ENCODE measurements at places on chromosomes 16 and 17.

GRCh38 chr17:10042589-10043244 lies 137.6 kb upstream of the RCVRN start:
- DNase-seq, result no peak

GRCh38 chr17:76982408-76983074 lies 114.3 kb downstream of the MGAT5B start:
- DNase-seq, result no peak

DNA sequence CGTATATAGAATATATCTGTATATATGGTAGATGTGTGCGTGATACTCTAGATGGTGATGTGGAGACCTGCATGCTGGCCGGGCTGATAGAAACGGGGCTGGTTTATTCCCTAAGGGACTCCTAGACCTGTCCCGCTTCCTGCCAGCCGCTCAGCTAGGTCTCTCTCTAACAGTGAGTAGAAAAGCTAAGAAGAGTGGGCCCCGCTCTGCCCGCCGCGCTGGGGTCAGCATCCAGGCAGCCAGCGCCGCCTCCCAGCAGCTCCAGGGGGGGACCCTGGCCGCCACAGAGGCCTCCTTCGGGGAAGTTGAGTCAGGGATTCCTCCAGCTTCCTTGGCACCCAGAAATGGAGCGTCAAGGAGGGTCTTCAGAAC lies 9.4 kb downstream of the CYGB start:
- no peak for DNase-seq

DNA sequence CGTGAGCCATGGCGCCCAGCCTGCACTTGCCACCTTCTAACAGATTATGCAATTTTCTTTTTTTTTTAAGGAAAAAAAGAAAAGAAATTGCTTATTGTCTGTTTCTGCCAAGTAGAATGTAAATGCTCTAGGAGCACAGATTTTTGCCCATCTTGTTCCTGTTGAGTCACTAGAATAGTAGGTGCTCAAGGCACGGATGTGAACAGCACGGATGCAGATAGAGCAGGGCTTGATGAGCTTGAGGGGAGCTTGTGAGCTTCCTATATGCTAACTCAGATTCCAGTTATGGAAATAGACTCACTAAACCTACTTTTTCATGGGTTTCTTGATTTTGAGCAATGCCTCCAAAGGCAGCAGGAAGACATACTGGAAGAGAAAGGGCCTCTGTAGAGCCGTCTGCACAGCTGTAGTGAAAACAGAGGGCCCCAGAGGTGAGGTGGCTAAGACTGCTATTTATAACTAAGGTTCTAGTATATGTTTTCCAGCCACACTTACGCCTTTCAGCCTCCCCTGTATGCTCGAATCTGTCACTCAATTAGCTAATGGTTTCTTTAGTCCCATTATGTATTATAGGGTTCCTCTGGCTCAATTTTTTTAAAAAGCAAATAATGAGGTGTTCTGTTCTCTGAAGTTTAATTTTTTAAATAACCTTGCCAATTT lies 72.8 kb downstream of the WWP2 start:
- no peak for DNase-seq

DNA sequence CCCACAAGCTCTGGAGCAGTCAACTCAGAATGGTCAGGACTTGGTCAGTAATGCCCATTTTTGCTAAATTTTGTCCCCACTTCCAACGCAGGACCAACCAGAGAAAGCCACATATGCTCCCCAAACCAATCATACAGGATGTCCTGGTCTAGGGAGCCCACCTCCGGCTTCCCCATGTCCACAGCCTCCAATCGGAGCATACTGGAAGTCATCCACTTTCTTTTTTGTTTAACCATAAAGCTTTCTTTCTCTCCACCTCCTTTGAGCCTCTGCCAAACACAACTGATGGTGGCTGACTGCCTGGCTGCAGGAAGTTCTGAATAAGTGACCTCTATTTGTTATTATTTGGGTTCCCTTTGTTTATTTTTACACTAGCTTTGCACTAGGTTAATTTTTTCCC lies 549.1 kb downstream of the WWOX start:
- no peak for DNase-seq

DNA sequence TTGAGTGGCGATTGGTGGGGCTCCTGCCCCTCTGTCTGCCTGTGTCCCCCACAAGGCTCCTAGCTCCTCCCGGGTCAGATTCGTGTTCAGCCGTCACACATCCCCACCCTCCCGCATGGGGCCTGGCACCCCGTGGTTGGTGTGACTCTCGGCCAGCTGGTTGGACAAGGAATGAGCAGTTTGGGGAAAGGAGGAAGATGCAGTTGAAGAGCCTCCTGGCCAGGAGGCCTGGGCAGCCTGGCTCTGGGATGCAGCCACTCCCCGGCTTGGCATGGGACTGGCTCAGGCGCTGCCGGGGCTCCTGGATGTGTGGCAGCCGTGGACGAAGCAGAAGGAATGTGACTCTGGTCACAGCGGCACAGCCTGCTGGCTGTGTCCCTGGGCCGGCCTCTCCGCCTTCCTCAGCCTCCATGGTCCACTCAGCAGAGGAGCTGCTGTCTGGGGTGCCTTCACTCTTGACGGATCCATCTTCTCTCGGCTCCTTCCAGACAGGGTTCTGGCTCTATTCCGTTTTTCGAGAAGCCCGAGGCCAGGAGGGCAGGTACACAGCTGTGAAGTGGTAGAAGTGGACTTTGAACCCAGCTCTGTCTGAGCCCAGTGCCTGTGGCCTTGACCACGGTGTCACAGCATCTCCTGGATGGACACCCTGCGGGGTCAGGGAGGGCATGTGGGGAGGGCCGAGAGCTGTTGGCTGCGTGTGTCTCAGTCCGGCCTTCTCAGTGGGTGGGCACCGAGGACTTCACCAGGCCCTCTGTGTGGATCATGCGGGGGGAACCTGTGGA lies 2.1 kb downstream of the TRAF7 start:
- no peak for DNase-seq

GRCh38 chr17:78719630-78720298 lies 62.3 kb downstream of the CYTH1 start:
- DNase-seq, result no peak

DNA sequence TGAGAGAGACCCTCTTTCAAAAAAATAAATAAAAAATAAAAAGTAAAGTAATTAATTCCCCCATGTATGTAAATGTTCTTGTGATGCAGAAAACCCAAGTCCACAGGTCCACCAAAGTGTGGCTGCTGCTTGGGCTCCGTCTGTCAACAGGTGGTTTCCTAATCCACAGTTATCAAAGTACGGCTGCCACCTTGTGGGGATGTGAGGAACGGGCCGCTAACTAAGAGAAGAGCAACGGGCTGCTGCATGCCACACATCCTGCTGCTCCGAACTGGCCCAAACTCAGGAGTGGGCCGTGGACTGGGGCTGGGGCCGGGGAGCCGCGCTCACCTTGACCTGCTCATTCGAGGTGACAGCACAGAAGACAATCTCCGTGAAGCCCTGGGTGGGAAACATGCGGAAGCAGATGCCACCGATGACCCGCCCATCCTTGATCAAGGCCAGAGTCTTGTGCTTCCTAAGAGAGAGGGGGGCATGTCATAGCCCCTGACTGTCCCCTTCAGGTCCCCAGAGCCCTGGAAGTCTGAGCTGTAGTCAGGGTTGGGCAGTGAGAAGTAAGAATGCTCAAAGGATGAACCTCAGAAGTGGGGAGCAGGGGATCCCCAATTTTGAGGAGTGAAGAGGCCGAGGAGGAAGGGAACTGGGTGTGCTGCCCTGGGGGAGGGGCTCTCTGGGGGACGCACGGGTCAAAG lies 4.3 kb downstream of the KAT2A start:
- peak; percentile 68 for DNase-seq

DNA sequence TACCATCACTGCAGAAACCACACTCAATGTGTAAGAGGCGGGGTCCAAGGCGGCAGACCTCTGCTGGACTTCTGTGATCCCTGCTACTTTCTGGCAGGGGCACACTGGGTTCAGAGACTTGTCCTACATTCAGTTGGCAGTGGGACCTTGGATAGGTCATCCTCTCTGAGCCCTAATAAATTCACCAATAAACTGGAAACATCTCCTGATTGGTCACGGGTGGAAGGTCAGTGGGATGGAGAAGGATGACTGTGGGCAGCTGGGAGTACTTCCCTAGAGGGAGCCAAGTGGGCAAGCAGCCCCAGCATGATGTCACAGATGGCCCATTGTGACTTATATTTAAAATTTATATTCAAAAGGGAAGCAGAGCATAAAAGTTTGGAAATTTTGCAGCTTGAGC lies 49.7 kb downstream of the RNF112 start:
- DNase-seq, result no peak

DNA sequence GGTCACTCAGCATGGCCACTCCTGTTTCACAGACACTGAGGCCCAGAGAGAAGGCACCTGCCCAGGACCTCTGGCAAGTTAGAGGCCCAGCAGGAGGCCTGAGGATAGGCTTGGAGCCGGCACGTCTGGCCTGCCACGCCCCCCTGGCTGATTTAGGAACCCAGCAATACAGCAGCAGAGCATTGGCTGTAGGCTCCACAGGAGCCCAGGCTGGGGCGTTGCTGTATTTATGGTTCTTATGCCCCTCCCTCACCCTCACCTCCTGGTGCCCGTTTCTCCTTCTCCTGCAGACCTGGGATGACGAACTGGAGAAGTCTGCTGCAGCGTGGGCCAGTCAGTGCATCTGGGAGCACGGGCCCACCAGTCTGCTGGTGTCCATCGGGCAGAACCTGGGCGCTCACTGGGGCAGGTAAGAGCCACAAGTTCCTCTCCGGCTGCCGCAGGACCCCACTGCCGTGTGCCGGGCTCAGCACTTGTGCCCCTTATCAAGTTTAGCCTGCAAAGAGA lies 25.8 kb downstream of the CRISPLD2 start:
- no peak for DNase-seq

DNA sequence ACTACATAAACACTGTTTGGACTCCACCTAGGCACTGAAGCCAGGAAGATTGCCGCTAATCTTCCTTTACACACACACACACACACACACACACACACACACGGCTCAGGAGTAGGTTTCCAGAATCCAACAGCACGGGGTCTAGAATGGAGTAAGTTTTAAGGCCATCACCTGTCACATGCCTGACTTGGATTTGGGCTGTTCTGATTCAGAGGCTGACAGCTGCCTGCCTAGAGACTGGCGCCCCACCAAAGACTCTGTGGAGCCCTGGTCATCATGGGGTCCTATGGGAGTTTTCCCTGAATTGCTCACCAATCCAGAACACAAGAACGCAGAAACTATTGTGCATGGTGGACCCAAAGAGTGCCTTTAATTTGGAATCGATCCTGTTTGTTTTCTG lies 10.9 kb downstream of the CDRT4 start:
- DNase-seq, result no peak

DNA sequence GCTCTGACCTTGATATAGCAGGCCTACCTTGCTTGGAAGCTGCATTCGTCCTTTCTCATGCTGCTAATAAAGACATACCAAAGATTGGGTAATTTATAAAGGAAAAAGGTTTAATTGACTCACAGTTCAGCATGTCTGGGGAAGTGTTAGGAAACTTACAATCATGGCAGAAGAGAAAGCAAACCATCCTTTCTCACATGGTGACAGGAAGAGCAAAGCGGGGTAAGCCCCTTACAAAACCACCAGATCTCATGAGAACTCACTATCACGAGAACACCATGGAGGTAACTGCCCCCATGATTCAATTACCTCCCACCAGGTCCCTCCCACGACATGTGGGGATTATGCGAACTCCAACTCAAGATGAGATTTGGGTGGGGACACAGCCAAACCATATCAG lies 6.0 kb upstream of the MAPT start:
- no peak for DNase-seq
